CD4-positive, alpha-beta T cell (primary cell): ENCODE measurements at places on chromosomes 7 and 10.

GRCh38 chr7:129136887-129137642 lies 7.4 kb upstream of the TSPAN33 start:
- peak overlapping the region; percentile 60 for H3K27ac ChIP-seq
- no peak overlapping the region for H3K4me3 ChIP-seq
- no peaks in the 10 kb centered on the region for H3K27me3 ChIP-seq
- H3K4me1 ChIP-seq: peaks cover 33% of the 10 kb centered on the region
- no peak for DNase-seq

DNA sequence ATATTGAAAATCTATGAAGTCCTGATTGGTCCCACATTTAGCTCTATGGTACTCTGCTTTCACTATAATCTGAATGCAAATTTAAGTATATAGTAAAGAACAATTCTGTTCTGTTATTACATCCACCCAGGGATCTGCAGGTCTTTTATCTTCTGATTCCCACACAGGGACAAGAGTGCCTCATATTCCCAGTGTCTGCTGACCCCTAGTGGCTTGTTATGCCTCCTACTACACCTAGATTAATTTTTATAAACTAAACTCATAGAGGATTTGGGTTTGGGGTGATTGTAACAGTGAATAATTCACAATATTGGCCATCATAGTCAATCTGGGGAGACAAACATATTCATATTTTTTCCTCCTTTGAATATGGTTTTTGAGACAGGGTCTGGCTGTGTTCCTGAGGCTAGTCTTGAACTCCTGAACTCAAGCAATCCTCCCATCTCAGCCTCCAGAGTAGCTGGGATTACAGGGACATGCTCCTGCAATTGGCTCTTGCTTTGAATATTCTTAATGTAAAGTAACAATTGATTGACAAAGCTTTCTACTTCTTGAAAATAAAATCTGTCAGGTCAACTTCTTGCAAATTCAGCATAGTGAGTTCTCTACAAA lies 282.1 kb downstream of the KCND2 start:
- H3K36me3 ChIP-seq: no peaks in the 10 kb centered on the region
- no peaks in the 10 kb centered on the region for H3K4me1 ChIP-seq
- no peak overlapping the region for H3K4me3 ChIP-seq
- H3K27ac ChIP-seq: no peak overlapping the region
- no peak for DNase-seq
- no peaks in the 10 kb centered on the region for H3K27me3 ChIP-seq

- no peak for DNase-seq
- no peak overlapping the region for H3K4me3 ChIP-seq
- H3K27me3 ChIP-seq: no peaks in the 10 kb centered on the region
- no peaks in the 10 kb centered on the region for H3K4me1 ChIP-seq
- no peaks in the 10 kb centered on the region for H3K36me3 ChIP-seq
- H3K27ac ChIP-seq: no peak overlapping the region
Measured at GRCh38 chr10:126523071-126523470, 134.8 kb upstream of the ADAM12 start.

- H3K36me3 ChIP-seq: no peaks in the 10 kb centered on the region
- no peak overlapping the region for H3K27ac ChIP-seq
- H3K27me3 ChIP-seq: peaks cover 6% of the 10 kb centered on the region
Measured at GRCh38 chr7:116165717-116166116, 44.6 kb upstream of the TES start.

- no peak overlapping the region for H3K4me3 ChIP-seq
- no peak for DNase-seq
- H3K4me1 ChIP-seq: no peaks in the 10 kb centered on the region
- no peaks in the 10 kb centered on the region for H3K27me3 ChIP-seq
- H3K36me3 ChIP-seq: no peaks in the 10 kb centered on the region
Measured at GRCh38 chr10:28993056-28993455, 295.8 kb upstream of the LYZL1 start.

- no peak for DNase-seq
- no peaks in the 10 kb centered on the region for H3K27me3 ChIP-seq
- H3K36me3 ChIP-seq: no peaks in the 10 kb centered on the region
Measured at GRCh38 chr10:54441275-54441674, 359.8 kb downstream of the PCDH15 start.

DNA sequence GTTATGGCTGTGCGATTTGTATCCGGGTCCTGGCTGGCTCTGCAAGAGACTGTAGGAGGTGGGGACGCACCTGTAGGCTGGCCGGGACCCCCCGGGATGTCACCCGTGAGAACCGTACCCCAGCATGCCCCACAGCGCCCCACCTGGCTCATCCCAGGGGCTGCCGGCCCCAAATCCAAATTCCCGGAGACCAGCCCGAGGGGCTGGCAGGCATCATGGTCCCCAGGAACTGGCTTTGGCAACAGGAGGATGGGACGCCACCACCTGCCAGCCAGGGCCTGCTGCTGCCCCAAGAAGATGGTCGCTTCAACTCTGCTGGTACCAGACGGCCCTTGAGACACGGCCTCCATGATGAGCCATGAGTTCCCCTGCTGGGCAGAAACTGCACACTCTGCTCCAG lies 239.4 kb downstream of the ELFN1 start:
- DNase-seq: no peak
- no peak overlapping the region for H3K27ac ChIP-seq
- no peak overlapping the region for H3K4me3 ChIP-seq

GRCh38 chr7:39360766-39361165 lies 205.4 kb upstream of the YAE1 start:
- H3K4me1 ChIP-seq: no peaks in the 10 kb centered on the region
- no peak overlapping the region for H3K27ac ChIP-seq
- DNase-seq: no peak
- no peak overlapping the region for H3K4me3 ChIP-seq

DNA sequence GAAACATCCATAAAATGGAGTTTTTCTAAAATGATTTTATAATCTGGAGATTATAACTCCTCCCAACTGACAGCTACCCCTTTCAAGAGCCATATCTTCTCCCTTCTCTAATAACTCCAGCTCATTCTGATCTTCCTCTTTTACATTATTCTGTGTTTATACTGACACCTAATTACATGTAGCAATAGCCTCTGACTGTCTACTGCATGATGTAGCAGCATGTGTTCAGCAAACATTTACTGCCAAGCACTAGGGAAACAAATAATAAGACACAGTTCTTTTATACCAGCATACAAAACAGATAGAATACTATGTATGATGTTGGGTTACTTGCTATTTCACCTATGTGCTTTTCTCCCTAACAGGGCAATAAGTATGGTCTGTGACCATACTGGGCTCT lies 20.7 kb downstream of the RBM28 start:
- H3K4me3 ChIP-seq: no peak overlapping the region
- H3K27me3 ChIP-seq: no peaks in the 10 kb centered on the region
- H3K36me3 ChIP-seq: peaks cover 75% of the 10 kb centered on the region
- H3K27ac ChIP-seq: no peak overlapping the region
- H3K4me1 ChIP-seq: peaks cover 19% of the 10 kb centered on the region
- no peak for DNase-seq

- DNase-seq: no peak
- H3K27me3 ChIP-seq: no peaks in the 10 kb centered on the region
- H3K4me1 ChIP-seq: no peaks in the 10 kb centered on the region
- no peaks in the 10 kb centered on the region for H3K36me3 ChIP-seq
- no peak overlapping the region for H3K27ac ChIP-seq
Measured at GRCh38 chr7:31783221-31783620, 96.2 kb downstream of the PPP1R17 start.

GRCh38 chr7:7181519-7182155 lies 707 bp upstream of the C1GALT1 start:
- peak overlapping the region; percentile 88 for H3K27ac ChIP-seq
- H3K36me3 ChIP-seq: no peaks in the 10 kb centered on the region
- peak overlapping the region; percentile 74 for H3K4me3 ChIP-seq
- no peaks in the 10 kb centered on the region for H3K27me3 ChIP-seq

GRCh38 chr7:86760236-86760635 lies 116.5 kb downstream of the GRM3 start:
- no peaks in the 10 kb centered on the region for H3K36me3 ChIP-seq
- no peaks in the 10 kb centered on the region for H3K27me3 ChIP-seq
- no peak overlapping the region for H3K27ac ChIP-seq
- H3K4me1 ChIP-seq: no peaks in the 10 kb centered on the region
- no peak for DNase-seq

GRCh38 chr7:124943472-124943871 lies 13.8 kb upstream of the POT1 start:
- H3K27me3 ChIP-seq: no peaks in the 10 kb centered on the region
- no peak overlapping the region for H3K4me3 ChIP-seq
- H3K4me1 ChIP-seq: no peaks in the 10 kb centered on the region
- DNase-seq: no peak
- H3K27ac ChIP-seq: no peak overlapping the region
